A172 (cell line): ENCODE measurements at places on chromosomes 1 and 21.

DNA sequence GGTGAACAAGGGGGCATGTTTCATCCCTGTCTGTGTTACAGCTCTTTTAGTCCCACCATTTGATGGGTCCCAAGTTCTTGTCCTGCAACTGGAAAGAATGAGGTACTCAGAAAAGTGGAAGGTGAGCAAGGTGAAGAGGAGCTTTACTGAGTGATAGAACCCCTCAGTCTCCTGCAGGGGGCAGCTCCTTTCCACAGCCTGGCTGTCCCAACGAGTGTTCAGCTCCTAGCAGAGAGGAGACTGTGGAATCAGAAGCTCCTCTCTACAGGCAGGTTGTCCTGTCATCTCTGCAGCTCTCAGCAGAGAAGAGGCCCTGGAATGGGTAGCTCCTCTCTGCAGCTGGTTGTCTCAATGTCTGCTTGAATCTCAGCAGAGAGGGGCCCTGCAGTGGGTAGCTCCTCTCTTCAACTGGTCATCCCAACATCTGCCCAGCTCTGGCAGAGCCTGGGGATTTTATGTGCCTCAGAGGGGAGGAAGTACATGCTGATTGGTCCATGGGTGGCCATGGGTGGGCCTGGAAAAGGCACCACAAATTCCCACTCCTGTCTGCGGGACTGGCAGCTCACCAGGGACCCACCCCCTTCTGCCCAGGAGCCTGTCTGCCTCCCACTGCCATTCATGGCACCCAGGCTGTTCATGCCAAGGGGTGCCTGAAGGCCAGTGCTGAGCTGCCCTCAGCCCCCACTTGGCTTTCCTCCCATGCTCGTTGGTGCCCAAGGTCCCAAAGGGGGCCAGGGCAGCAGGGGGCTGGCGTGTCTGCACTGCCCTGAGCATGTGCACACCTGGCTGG, 25.7 kb downstream of the LDLRAD1 start:
- DNase-seq: no peak

GRCh38 chr21:39669976-39670661, 57.4 kb downstream of the B3GALT5 start:
- no peak for DNase-seq

DNA sequence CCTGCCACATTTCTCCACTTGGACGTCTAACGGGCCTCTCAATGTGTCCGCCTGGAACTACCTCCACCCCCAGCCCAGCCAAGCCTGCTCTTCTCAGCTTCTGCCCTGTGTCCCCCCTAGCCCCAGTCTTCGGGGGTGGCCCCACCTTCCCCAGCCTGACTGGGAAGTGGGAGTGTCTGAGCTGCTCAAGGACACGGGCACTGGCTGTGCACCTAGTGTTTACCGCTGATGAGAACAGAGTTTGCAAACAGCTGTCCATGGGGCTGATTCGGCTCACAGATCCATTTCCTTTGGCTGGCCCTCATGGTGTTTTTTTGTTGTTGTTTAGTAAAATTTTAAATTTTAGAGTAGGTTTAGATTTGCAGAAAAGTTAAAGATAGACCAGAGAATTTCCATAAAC, 121.1 kb downstream of the PTPRU start:
- no peak for DNase-seq

- DNase-seq: no peak
These were observed at the start of gene TTC22 for GRCh38 chr1:54800899-54801759. TSS of gene TTC22 (minus strand) at chr1:54801323. CDS start at chr1:54801163, 160 bp downstream.

DNA sequence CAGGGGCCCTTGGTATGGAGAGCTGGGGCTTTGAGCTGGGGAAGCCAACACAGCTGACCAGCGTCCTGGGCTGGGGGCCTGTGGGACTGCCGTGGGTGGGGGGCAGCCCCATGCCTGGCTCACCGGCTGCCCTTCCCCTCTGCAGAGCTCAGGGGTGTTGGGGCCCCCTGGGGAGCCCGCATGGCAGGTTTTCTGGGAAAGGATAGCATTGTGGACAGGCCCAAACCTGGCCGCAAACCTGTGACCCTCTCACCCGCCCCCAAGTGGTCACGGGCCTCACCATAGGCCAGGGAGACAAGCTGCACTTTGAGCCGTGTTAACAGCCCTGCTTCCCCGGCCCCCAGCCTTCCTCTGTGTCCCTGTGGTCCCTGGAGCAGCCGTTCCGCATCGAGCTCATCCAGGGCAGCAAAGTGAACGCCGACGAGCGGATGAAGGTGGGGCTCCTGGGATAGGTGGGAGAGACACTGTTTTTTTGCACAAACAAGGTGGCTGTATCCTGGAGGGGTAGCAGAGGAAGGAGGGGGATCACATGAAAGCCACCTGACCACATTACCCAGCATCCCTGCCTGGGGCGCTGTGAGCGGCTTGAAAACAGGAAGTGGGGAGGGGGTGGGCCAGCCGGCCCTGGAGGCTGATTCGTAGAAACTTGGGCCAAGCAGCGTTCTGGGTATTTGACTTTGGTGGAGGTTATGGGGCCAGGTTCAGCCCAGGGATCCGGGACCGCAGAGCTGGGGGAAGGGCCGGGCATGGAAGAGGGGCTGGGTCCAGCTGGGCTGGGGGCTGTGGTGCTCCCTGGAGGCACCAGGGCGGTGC, 65.9 kb downstream of the PIK3CD start:
- no peak for DNase-seq

- peak; percentile 100 for DNase-seq
These were observed 8.9 kb downstream of the TAGLN2 start for GRCh38 chr1:159916242-159917051.

GRCh38 chr1:192958871-192959270, 100.3 kb downstream of the UCHL5 start:
- DNase-seq: no peak

DNA sequence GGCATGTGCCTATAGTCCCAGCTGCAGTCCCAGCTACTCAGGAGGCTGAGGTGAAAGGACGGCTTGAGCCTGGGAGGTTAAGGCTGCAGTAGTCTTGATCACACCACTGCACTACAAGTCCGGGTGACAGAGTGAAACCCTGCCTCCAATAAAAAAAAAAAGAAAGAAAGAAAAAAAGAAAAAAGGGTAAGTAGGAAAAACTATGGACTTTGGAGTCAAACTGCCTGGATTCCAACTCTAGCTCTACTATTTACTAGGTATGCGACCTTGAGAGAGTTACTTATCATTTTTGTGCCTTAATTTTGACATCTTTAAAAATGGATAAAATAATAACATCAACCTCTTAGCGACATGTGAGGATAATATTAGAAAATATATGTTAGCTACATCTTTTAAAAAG, 150.8 kb downstream of the SLC45A1 start:
- no peak for DNase-seq

- DNase-seq: no peak
These were observed 506.9 kb downstream of the PTPRU start for GRCh38 chr1:29743264-29743663.

- DNase-seq: no peak
These were observed 146.3 kb downstream of the TSEN15 start for GRCh38 chr1:184197831-184198230.

DNA sequence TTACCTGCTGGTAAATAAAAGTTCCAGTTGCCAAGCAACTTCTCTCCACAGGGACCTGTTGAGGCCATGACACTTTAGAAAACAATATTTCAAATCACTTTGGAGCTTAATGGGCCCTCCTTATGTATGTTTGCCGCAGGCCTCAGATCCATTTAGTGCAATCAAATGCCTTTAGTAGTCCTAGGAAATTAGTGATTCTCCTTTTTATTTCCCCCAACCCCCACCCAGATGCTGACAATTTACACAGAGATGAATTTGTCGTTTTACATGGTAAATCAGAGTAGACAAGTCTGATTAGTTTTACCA, 83.6 kb downstream of the CLIC4 start:
- DNase-seq: no peak

DNA sequence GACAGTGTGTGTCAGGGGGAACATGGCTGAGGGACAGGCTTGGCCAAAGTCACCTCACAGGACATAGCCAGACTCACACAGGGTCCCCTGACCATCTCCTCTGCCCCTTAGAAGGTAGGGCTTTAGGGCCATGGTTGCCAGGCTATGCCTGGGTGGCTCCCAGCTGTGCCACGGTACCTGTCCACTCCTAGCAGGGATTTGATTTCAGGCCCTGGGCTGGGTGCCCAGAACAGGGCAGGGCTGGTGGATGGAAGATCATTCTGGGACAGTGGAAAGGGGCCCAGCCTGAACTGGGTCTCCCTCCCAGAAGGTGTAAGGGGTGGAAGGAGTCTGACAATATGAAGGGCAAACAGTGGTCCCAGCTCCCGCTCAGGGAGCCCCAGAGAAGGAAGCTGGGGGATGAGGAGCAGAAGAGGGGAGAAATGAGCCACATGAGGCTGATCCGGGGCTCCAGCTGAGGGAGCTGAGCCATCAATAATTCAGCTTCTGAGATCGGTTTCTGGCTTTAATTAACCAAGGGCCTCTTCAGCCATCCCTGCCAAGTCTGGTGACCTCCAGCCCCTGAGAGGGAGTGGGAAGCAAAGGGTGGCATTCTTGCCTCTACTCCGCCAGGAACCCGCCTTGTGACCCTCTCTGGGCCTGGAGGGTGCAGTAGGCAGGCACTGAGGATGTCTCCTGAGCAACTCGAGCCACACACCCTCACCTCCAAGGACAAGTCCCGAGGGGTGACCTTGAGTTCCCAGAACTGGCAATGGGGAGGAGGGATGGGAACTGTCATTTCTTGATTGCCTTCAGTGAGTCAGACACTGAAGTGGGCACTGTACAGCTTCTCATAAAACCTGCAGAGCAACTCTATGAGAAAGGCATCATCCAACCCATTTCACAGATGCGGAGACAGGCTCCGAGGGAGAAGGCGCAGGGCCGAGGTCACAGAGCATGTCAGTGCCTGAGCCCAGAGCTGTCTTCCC, 2.1 kb downstream of the CD164L2 start:
- no peak for DNase-seq
